ENCODE measurements at places on chromosomes 11 and 22. TPM values are rescaled to one million over a fixed set of nuclear protein-coding genes. Genes with fewer than 3 reads are reported as not detected.

The TUB gene
- 12.9 TPM for total RNA-seq

The SPDYC gene
- not detected for total RNA-seq

DNA sequence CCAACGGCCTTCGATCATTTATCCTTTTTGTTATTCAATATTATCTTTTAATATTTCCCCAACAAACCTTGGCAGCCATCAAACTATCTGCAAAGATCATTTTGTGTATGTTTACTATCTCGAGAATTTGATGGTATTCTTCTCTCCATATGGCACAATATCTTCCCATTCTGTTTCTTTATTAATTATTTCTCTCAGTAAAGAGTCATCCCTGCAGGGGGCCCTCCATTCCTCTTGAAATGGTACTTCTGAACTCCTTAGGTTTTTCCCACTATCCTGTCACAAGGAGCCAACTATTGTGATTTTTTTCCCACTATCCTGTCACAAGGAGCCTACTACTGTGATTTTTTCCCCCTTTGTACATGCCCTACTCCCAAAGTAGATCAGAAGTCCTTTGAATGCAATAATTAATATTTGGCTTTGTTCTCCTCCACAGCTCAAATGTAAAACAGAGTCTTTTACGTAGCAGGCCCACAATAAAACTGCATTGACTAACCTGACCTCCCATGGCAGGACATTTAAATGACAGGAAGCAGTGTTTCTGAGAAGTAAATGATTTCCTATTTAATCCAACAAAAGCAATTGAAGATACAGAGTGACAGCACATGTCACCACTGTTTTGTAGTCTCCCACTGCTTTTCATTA is 43.3 kb downstream of the PDGFD start:
- no peaks in the 10 kb centered on the region for H3K4me1 ChIP-seq
- no peak overlapping the region for H3K4me3 ChIP-seq
- no peak for DNase-seq
- no peaks in the 10 kb centered on the region for H3K27me3 ChIP-seq
- H3K36me3 ChIP-seq: no peaks in the 10 kb centered on the region

DNA sequence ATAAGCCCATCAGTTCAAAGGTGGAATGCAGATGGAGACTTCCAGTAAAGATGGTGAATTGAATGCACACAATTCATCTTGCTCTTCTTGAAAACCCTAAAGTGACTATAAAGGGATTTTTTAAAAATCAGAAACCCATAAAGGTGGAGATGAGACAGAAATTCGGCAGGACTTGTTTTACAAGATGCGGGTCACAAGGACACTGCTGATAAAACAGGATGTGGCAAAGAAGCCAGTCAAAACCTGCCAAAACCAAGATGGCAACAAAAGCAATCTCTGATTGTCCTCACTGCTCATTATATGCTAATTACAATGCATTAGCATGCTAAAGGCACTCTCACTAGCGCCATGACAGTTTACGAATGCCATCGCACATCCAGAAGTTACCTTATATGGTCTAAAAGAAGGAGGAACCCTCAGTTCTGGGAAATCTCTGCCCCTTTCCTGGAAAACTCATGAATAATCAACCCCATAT is 137.1 kb downstream of the NECTIN1 start:
- no peak overlapping the region for H3K4me3 ChIP-seq
- no peaks in the 10 kb centered on the region for H3K36me3 ChIP-seq
- no peak for DNase-seq
- no peaks in the 10 kb centered on the region for H3K4me1 ChIP-seq
- no peaks in the 10 kb centered on the region for H3K27me3 ChIP-seq

GRCh38 chr22:27801202-27801615 is 347 bp downstream of the MN1 start:
- peak overlapping the region; percentile 77 for H3K4me3 ChIP-seq
- no peaks in the 10 kb centered on the region for H3K27me3 ChIP-seq
- no peak for DNase-seq
- peaks cover 32% of the 10 kb centered on the region for H3K4me1 ChIP-seq
- H3K27ac ChIP-seq: peak overlapping the region; percentile 92
